ENCODE measurements at places on chromosomes 11 and 22.

DNA sequence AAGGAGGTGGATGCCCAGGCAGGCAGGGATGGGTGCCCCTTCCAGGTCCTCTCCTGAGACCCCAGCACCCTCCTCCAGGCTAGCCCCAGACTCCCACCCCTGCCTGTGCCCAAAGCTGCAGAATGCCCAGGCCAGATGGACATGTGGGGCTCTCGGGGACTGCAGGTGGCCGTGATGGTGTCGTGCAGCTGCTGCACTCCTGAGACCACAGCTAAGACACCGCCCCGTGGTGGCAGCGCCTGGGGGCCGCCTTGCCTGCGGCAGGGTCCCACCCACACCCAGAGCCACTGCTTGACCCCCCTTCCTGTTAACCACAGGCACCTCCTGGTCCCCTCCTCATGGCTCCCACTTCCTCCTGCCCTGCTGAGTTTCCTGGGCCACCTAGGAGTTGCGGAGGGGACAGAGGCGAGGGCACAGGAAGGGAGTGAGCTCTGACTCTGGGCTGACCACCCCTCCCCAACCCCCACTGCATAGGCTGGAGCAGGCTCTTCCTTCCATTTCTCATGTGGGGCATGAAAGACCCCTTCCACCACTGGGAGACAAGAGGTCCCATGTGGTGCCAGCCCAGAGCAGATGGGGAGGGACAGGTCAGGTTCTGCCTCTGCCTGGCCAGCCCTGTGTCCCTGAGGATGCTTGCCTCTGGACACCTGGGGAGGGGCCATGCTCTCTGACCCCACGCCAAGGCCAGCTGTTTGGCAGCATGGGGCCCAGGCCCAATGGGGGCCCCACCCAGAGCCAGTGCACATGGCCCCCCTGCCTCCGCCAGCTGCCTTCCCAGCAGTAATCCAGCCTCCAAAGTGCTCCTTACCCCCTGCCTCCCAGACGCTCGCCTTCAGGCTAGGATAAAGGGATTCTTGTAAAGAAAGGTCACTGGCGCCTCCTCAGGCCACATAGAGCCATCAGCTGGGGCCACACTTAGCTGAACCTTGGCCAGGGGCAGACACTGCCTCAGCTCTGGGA is 29.3 kb downstream of the OSBPL5 start:
- DNase-seq, result no peak

GRCh38 chr22:46056546-46057245 is 79.7 kb upstream of the WNT7B start:
- DNase-seq, result no peak

DNA sequence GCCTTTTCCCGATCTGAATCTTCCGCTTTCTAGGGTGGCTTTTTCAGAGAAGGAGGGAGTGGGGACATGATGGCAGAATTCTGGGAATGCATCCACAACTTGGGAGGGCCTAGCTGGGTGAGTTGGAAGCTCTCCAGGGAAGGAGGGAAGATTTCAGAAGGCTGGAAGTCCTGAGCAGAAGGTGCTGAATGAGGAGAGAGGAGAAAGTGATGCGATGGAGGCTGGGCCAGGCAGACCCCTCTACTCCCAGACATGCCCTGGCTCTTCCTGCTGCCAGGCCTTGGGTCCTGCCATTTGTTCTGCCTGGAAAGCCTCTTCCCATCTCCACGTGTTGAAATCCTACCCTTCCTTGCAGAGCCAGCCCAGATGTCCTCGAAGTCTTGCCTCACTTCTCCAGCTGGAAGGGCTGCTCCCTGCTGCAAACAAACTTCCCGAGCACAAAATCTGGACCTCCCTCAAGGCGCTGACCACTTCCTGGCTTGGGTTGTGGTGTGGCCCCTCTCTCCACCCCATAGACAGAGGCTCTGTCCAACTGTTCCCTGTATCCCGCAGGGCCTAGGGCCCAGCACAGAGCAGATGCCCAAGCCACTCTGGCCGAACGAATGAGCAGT is 16.8 kb downstream of the LRRC32 start:
- DNase-seq, result peak; percentile 84

DNA sequence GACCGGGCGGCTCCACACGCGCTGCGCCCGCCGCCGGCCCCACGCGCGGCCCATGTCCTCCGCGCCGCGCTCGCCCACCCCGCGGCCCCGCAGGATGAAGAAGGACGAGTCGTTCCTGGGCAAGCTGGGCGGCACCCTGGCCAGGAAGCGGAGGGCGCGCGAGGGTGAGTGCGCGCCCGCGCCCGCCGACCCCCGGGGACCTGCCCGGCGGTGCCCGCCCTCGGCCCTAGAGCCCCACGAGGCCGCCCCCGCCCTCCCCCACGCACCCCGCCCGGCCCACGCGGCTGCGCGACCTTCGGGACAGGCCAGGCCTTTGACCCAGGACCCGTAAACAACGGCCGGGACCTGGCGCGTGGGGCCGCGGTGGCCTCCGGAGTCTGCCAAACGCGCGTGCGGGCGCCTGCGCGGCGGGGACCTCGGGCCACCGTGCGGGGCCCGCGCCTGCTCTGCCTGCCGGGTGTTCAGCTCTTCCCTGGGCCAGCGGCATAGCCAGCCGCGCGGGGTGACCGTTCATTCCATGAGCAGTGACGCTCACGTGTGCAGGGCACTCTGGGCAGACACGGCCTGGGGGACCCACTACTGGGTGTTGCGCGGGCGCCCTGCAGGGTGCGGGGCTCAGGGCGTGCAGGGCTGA is at the start of gene PARVB:
TSS of gene PARVB (plus strand) at position 15 of the 634 bp plus-strand sequence. CDS start at position 53, 38 bp downstream.
- DNase-seq, result peak; percentile 58

DNA sequence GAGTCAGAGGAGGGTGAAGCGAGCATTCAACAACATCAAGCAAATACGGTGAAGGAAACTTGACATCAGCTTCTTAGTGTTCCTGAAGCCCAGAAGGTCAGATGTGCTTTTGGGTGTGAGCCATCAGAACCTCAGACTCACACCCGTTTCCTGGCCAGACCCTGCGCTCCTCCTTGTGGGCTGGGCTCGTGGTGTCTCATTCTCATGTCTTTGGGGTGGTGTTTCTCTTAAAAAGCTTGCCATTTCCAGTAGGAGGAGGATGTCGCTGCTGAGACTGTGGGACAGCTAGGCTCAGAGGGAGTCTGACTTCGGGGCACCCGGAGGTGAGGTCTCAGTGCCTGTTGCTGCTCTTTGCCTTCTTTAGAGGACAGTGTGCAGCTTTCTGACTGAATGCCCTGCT is 24.2 kb downstream of the PPFIBP2 start:
- peak; percentile 85 for DNase-seq

DNA sequence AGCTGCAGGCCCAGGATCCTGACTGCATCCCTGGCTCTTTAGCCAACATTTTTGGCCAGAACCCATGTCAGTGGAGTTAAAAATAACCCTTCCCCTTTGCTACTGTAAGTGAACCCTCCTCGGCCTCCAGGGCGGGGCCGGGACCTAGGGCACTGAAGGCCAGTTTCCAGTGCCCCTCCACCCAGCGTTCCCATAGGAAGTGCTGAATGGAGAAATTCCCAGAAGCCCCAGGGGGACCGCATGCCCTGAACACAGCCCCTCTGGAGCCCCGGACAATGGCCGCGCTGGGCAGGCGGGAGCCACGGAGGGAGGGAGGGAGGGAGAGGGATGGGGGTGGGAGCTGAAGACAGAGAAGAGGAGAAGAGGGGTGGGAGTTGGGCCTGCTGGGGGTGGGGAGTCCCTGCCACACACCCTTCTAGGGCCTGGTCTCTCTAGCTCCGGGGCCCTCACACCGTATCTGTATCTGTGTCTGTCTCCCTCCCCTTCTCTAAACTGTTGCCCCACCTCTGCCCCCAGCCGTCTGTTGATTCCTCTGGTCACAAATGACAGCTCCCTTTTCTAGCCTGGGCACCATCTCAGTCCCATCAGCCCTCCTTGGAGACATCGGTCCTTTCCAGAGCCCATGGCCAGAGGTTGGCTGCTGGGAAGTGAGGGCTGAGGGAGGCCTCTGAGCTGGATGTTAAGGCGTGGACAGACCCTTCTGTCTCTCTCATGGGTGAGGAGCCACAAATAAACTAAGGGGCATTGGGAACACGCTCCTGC is 10.9 kb downstream of the PDGFB start:
- no peak for DNase-seq

- DNase-seq, result peak; percentile 50
Observed at GRCh38 chr11:22920939-22921565, 60.8 kb upstream of the CCDC179 start.

DNA sequence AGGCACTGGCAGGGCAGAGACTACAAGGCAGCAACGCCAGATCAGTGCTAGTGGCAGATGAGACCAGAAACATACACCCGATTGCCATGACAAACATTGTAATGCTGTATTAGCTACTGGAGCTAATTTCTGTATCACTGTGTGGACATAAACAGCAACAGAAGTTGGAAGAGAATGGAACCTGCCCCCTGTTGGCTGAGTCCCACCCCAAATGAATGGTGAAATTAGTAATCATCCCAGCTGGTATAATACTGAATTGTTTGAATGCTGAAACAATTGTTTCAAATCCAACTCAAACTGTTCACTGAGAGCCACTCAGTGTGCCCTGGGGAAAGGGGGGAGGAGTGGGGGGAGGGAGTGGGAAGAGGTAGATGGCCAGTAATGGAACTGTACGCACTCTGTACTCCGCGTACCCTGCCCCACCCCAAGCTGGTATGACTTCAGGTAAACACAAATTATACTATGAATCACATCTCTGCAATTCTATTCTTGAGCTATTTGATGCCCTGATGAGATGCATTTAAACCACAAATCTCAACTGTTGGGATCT is 11.2 kb upstream of the BIRC3 start:
- DNase-seq, result no peak

DNA sequence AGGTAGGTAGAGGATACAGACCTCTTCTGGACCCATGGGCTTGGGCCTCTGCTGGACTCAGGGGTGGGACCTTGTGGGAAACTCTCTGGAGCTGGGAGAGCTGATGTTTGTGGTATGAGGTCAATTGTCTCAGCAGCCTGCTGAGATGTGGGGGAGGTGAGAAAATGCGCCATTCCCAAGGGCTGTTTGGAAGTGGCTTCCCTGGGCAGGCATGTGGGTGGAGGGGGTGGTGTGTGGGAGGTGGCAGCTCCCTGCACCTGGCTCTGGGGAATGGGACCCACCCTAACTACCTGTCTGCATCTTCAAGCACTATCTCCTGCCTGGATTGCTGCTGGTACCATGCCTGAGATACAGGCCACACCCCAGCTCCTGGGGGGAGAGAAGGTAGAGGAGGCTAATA is 97.4 kb upstream of the THY1 start:
- no peak for DNase-seq

GRCh38 chr11:78825591-78826020 is 250.9 kb upstream of the NARS2 start:
- DNase-seq, result no peak

GRCh38 chr11:3105791-3106735 is 48.8 kb upstream of the CARS1 start:
- DNase-seq, result no peak

DNA sequence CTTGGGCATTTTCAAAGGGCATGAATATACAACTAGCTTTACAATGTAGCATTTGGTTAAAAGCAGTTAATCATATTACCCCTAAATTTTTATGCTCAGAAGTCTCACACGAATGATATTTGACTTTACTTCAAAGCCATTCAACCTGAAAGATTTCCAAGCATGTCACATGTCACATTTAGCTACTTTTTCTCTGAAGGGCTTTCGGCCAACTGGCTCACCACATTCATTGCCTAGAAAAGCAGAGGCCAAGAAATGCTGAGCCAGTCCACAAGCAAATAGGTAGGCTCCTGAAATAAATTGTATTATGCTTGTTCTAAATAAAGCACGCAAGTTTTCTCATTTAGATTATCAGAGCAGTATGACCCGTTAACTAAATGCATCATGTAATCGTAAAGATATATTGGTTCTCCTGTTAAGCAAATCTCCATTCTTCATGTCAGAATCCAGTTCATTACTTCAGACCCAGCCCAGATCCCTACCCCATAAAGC is 30.6 kb downstream of the PAX6 start:
- no peak for DNase-seq

DNA sequence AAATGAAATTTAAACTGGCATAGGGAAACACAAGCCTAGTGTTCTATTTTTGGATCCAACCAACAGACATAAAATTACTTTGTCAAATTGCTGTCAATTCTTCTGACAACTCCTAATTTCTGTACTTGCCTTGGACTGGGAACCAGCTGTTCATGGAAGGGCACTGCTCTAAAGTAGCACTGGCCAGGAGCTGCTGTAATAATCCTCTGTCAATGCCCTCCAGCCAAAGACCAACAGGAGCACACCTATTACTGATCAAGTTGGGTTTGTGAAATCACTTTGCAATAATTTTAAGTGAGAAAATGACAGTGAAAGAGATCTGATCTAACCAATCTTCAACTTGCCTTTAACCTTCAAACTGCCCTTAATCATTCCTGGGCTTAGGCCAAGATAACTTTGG is 18.9 kb upstream of the TMEM123 start:
- DNase-seq, result no peak

DNA sequence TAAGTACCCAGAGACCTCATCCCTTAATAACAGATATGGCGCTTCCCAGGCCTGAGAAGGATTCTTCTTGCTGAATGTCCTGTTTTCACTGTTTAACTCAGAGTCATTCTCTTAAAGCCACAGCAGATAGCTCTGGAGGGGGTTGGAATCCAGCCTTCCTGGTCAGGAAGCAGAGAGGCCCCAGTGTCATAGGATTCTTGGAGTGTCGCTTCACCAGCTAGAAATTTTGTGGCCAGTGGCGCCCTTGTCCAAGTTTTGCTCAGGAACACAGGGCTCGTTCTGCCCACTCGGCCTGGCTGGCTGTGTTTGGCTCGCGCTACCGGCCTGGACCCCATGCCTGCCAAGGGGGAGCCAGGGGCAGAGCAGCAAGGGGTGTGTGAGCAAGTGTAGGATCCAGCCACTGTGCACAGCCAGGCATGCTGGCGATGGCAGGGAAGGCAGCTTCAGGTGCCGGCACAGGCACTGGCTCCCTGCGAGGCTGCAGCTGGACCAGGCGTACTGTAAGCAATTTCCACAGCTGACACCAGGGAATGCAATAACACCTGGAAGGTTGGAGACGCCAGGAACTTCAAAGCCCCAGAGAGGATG is 214.8 kb upstream of the SESN3 start:
- no peak for DNase-seq

DNA sequence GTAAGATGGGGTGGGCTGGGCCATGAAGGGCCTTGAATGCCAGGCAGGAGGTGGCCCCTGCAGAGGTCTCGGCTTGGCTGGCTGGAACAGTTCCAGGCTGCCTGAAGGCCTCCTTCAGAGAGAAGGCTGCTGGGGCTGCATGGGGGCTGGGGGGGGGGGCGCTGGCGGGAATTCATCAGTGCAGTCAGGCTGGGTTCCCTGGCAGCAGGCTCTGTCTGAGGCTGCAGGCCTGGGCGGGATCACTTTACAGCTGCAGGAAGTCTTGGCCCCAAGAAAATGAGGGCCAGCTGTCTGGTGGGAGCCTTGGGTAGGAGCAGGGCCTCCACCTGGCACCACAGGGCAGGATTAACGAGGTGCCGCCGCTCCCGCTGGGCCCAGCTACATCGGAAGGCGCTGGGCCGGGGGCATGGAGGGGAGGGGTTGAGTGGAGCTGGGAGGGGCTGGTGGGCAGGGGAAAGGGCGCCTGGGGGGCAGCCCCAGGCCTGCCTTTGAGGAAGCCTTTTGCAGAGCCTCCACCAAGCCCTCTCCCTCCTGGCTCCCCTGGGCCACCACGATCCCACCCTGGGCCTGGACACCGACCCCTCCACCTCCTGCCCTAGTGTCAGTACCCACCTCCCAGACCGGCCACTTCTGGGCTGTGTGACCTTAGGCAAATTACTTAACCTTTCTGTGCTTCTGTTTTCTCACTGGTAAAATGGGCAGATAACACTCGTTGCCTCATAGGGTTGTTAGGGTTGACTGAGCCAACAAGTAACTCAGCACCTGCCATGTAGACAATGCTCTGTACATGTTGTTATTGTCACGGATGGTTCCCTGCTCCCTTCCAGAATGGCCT is 31.0 kb upstream of the HMOX1 start:
- peak; percentile 52 for DNase-seq

- DNase-seq, result no peak
Observed at GRCh38 chr11:62315431-62315830, 16.6 kb upstream of the SCGB1D4 start.

GRCh38 chr11:124864176-124864891 is 898 bp upstream of the ROBO3 start:
- no peak for DNase-seq

All from AG20443 (cell line).